ENCODE measurements at places on chromosomes 2 and 18. TPM values are rescaled to one million over a fixed set of nuclear protein-coding genes. Genes with fewer than 3 reads are reported as not detected.

The NEB gene
- polyA plus RNA-seq = 0.14 TPM

GRCh38 chr2:156437272-156437930 is 1.2 kb downstream of the GPD2 start:
- DNase-seq = no peak

The CNDP1 gene
- polyA plus RNA-seq = not detected

GRCh38 chr2:99571954-99572353 is 82.1 kb upstream of the REV1 start:
- DNase-seq = no peak
